ENCODE measurements at places on chromosomes 2 and 18. TPM values are rescaled to one million over a fixed set of nuclear protein-coding genes. Genes with fewer than 3 reads are reported as not detected.

GRCh38 chr2:234468503-234468902 is 28.4 kb downstream of the ARL4C start:
- DNase-seq, result peak; percentile 83

- DNase-seq, result no peak
These were observed 37.2 kb upstream of the RTN4 start for GRCh38 chr2:55087501-55087900.

- DNase-seq, result no peak
These were observed 699 bp upstream of the RAPGEF4 start for GRCh38 chr2:172734711-172735581.

Gene SP110
- total RNA-seq, result 9.8 TPM

- no peak for DNase-seq
These were observed 139.6 kb upstream of the RGPD4 start for GRCh38 chr2:107687073-107687472.

GRCh38 chr2:109352898-109353689 is 224.1 kb downstream of the SH3RF3 start:
- no peak for DNase-seq

DNA sequence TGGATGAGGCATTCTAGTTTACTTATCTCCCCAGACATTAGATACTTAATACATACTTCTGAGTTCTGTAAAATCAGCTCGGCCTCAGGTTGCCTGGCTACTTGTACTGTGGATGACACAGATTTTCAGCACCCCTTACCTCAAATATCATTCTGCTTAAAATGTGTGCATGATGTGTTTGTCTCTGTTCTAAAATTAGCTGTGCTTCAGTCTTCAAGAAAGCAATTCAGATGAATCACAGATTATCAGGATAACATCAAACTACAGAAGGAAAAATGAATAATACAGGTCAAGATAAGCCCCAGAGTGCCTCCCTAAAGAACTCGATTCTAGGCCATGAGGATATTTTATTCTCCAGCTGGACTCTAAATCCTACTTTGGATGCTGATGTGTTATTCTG is 21.3 kb upstream of the MAPRE2 start:
- DNase-seq, result no peak

DNA sequence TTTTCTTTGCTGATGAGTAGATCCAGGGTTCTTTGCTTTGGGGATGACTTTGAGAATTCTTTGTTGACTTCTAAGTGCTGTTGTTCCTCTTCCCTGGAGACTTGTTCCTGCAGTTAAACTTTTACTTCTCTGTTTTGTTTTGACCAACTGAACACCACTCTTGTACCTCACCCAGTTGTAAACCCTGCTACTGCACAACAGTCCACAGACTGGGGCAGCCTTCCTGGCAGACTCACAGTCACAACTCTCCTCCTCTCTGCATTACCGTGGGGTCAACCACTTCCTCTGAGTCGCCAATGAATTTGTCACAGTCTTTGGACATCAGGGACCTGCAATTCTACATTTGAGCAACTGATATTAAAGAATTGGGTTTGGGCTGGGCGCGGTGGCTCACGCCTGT is 3.8 kb upstream of the SLC8A1 start:
- no peak for DNase-seq

Gene ZSWIM2
- not detected for total RNA-seq

Gene SNRPD1
- total RNA-seq, result 24.9 TPM

DNA sequence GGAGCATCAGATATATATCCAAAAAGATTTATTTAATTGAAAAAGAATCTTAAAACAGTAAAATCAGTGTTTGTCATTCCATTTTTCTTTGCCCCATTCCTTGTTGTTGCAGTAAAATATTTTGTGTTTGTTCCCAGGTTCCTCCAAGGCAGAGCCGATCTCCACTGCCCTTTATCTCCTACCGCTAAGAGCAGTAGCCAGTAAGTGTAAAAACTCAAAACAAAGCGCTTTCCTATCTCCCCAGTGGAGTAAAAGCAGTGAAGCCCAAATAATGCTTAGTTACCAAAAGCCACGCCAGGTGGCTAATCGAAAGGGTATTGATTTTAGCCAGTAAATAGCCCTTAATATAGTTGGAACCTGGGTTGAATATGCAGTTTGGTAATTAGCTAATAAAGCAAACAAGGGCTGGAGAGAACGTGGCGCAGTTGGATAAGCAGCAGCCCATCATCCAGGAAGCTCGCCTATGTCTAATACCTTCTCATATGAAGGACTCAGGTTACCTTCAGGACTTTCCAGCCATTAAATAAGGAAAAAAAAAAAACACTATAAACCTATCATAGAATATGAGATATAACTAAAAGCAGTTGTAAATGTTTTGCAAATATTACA is 12.4 kb upstream of the GPD2 start:
- DNase-seq, result no peak

Gene CFAP210
- 0.11 TPM for total RNA-seq

DNA sequence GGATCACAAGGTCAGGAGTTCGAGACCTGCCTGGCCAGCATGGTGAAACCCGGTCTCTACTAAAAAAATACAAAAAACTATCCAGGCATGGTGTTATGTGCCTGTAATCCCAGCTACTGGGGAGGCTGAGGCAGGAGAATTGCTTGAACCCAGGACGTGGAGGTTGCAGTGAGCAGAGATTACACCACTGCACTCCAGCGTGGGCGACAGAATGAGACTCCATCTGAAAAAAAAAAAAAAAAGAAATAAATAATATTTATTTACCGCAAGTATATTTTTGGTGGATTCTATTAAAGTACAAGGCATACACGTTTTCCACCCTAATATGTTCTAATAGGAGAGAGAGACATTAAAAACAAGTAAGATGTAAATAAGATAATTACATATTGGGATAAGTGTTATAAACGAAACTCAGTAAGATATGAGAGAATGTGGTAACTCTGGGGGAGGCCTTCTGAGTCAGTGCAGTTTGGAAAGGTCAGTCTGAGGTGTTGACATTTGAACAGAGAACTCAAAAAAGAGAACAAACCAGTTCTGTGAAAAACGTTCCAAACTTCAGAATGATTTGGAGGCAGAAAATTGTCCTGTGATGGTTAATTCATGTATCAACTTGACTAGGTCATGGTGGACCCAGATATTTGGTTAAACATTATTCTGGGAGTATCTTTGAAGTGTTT is 8.8 kb upstream of the POLI start:
- no peak for DNase-seq

DNA sequence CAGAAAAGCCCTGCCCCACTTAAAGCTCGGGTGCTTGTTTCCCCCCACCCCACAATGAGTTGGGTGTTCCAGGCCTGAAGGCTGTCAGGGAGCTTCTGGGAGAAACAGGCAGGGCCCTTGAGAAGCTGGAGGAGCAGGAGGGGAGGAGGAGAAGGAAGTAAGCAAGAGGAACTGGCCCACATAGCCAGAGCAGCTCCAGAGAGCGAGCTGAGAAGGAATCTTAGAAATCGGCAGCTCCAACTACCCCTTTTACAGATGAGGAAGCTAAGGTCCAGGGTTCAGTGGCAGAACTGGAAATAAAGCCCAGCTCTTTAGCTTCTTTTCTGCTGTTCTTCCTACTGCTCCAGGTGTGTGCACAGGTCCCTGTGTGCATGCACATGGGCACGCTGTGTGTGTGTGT is 12.7 kb upstream of the KCNK3 start:
- DNase-seq, result no peak

Gene FEV
- total RNA-seq, result not detected

DNA sequence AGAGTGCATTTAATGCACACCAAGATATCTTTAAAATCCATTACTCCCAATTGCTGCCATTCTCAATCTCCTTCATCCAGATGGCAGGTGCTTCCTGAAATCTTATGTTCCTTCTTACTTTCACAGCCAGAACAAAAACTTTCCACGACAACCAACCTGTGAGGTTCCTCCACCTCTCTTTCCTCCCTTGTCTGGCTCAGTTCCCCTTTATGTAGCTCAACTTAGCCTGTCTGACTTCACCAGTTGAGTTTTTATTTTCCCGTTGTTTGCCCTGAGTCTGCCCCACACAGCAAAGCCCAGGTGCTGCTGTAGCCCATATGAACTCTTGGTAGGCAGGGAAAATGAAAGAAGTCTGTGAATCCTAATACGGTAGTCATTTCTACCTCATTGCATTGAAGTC is 112.5 kb downstream of the MREG start:
- no peak for DNase-seq

- DNase-seq, result no peak
These were observed 129.4 kb upstream of the SRD5A2 start for GRCh38 chr2:31710121-31710520.

GRCh38 chr18:25724121-25724520 is 366.3 kb downstream of the SS18 start:
- DNase-seq, result no peak

DNA sequence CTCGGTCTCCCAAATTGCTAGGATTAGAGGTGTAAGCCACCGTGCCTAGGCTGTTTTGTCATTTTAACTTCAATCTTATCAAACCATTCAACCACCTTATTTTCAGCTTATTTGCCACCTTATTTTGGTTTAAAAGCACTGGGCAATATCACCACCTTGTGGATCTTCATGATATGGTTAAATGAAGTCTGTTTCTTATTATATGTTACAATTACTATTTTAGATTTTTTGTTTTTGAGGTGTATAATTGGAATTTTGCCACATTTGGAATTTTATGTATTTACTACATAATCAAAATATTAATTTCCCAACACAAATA is 43.8 kb upstream of the SCN9A start:
- DNase-seq, result no peak

GRCh38 chr2:26745609-26746327 is 18.3 kb upstream of the SLC35F6 start:
- DNase-seq, result peak; percentile 83

Gene KCNF1
- total RNA-seq, result 0.24 TPM

Gene TUBB8B
- not detected for total RNA-seq

DNA sequence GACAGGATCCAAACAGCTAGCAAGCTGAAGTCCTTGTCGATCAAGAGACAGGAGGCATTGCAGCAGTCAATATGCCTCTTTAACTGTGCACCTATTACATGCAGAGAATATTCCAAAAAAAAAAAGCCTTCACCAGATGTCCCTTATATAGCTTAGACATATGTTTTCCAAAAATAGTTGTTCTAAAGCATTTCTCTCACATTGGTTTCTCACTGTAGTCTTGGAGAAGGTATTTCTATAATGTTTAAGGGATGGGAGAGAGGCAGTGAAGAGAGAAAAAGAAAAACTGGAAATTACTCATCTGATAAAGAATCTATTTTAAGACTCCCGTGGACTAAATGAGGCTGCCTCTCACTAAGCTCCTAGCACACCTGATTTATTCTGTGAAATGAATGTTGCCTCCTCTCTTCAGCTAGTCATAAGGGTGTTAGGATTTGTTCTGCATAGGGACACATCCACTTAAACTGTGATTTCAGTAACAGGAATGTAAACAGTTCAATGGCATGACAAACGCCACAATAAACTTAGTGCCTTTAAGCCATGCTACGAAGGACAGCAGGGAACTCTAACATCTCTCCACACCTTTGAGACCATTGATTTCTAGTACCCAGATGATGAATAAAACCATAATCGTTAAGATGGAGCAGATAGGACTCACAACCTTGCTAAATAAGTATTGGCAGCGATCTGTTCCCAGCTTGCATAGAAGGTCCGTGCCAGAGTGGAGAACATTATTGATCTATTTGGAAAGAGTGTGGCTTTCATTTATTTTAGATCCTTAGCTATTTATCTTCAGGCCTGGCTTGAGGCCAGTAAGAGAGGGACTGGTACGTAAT is 98.6 kb upstream of the NCK2 start:
- DNase-seq, result no peak

- no peak for DNase-seq
These were observed 286.9 kb downstream of the INSIG2 start for GRCh38 chr2:118374974-118375755.

Gene CAPN14
- 0.35 TPM for total RNA-seq

GRCh38 chr18:49061991-49062831 is 111.4 kb upstream of the SMAD7 start:
- DNase-seq, result no peak

DNA sequence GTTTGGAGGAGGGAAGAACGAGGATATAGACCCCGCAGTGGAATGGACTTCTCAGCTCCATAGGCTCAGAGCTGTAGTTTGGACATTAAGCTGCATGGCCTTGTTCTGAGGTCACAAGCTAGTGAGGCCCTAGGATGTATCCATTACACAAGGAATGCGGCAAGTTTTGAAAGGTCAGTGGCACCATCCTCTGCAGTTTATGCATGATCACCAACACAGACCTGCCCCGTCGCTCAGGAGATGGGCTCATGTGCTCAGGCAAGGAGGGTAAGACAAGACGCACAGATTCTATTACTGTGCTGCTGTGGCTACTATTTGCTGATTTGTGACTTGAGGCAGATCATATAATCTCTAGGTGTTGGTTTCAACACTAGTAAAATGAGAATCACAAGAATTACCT is 110.9 kb downstream of the FAM161A start:
- DNase-seq, result no peak

DNA sequence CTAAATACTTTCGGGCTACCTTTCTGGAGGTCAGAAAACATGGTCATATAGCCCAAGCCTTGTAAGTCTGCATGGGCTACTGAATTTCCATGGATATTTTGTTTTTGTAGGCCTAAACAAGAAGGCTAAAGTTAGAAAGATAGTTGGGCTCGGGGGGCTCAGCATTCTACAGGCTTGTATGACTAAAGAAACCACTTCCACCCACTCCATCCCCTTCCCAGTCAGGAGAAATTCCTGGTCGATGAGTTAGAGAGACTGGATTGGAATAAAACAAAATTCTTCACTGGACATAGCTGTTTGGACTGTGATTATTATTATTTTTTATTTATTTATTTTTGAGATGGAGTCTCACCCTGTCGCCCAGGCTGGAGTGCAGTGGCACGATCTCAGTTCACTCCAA is 539.4 kb upstream of the TNP1 start:
- no peak for DNase-seq

- no peak for DNase-seq
These were observed 58.2 kb downstream of the SERPINB8 start for GRCh38 chr18:64027931-64028695.

- DNase-seq, result no peak
These were observed 174.2 kb downstream of the SOCS6 start for GRCh38 chr18:70463085-70463484.

Gene SIGLEC15
- total RNA-seq, result not detected

DNA sequence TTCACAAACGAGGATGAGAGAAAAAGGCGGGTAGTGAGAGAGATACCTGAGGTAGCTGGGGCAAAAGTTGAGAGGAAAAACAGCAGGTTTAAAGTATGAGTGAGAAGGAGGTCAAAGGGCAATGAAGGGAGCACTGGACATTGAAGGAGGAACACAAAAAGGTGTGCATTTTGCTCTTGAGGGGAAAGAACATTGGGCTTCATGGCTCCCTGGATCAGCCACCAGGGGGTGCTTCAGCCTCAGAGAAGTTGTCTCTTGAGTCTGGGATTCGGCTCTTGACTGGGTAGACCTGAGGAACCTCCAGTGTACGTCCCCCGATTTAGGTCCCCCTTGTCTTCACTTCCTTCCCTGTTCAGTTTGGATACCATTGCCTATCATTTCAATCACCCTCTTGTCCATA is 128.5 kb downstream of the RAPGEF4 start:
- no peak for DNase-seq

DNA sequence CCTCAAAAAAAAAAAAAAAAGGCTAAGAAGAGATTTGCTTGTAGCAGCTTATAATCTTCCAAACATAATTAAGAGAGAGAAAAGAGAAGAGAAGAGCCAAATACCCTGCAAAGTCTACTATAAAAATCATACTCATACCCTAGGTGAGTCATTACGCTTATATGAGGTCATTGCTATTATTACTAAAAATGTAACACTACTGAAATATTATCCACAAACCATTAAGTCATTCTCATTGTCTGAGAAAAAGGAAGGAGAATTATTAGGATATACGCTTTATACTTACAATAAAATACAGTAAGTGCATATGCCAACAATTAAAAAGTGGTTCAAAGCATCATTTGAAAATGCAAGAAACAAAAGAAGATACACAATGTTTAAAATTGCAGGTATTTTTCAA is 66.5 kb downstream of the COLEC12 start:
- DNase-seq, result no peak

GRCh38 chr18:76821356-76821874 is 942 bp upstream of the ZNF236 start:
- DNase-seq, result no peak

Data from Right ventricle myocardium inferior (tissue), 1 donor.